DMS79 treated with DMSO at 0.1 percent for 48 hours (cell line): ENCODE measurements at places on chromosomes 16 and 17.

GRCh38 chr16:57593021-57593420 lies 35.4 kb upstream of the ADGRG1 start:
- DNase-seq, result no peak

DNA sequence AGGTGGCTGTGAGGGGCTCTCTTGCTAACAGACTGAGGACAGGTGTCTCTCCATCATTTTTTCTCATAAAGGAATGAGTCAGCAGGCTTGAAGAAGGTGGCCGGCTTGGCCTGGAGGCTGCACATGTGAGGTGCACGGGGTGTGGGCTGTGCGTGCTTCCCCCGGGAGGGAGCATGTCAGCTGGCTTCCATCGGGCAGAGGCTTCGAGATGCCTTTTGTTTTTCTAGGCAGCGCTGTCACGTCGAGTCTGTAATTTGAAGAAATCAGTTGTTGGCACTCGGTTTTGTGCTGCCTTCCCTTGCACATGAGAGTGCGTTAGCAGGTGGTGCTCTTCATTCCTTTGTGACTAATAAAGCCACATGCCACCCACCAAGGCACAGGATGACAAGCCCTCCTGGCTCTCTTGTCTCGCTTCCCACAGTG lies 89.7 kb downstream of the NPIPB11 start:
- DNase-seq, result peak; percentile 16

GRCh38 chr17:78723001-78723796 lies 58.9 kb downstream of the CYTH1 start:
- DNase-seq, result peak; percentile 21

DNA sequence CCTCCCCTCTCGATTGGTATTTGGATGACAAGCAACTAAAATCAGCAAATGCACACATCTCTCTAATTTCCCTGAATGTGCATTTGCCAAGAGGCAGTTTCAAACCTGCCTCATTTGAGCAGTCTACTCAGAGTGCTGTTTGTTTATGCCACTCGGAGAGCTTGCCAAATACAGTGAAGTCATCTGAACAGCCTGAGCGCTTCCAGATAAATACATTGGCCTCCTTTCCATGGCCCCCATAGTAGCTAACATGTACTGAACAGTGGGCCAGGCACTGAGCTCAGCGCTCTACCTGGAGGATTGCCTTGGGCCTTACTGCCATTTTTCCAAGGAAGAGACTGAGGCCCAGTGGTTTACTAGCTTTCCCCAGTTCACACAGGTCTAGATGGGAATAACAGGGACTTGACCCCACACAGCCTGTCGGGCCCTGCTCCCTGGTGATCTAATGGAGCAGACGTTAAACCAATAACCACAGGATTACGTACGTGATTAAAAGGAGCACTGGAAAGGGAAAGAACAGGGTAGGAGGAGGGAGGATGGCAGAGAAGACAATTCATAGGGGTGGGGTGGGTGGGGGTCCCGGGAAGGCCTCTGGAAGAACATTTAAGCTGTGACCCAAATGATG lies 18.7 kb upstream of the ANKRD40CL start:
- DNase-seq, result peak; percentile 41

- no peak for DNase-seq
Measured at GRCh38 chr17:73247726-73248125, 14.0 kb downstream of the CPSF4L start.

GRCh38 chr16:49799172-49799571 lies 56.7 kb downstream of the ZNF423 start:
- no peak for DNase-seq

DNA sequence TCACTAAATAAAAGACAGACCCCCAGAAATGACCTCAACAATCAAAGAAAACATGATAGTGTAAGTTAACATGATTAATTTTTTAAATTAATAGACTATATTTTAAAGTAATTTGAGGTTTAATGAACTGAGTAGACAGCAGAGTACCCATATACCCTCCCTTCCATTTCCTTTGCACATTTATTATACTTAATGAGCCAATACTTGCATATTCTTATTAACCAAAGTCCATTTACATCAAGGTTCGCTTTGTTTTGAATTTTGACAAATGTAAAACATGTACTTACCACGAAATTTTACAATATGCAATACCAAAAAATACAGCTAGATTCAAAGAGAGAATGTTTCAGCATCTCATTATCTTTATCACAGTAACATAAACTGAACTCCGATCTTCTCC lies 72.7 kb downstream of the KANSL1 start:
- no peak for DNase-seq

GRCh38 chr16:58636466-58636865 lies 6.8 kb upstream of the CNOT1 start:
- DNase-seq, result no peak

DNA sequence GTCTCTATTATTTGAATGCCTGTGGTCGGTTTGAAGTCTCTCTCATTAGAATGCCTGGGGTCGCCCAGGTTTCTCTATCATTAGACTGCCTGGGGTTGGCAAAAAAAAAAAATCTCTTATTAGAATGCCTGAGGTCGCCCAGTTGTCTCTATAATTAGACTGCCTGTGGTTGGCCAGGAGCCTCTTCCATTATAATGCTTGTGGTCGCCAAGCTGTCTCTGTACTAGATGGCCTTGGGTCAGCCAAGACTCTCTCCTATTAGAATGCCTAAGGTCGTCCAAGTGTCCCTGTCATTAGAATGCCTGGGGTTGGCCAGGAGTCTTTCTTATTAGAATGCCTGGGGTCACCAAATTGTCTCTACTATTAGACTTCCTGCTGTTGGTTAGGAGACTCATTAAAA lies 2228.4 kb downstream of the TP53TG3F start:
- DNase-seq, result no peak

GRCh38 chr17:67225316-67225715 lies 19.7 kb downstream of the HELZ start:
- no peak for DNase-seq

DNA sequence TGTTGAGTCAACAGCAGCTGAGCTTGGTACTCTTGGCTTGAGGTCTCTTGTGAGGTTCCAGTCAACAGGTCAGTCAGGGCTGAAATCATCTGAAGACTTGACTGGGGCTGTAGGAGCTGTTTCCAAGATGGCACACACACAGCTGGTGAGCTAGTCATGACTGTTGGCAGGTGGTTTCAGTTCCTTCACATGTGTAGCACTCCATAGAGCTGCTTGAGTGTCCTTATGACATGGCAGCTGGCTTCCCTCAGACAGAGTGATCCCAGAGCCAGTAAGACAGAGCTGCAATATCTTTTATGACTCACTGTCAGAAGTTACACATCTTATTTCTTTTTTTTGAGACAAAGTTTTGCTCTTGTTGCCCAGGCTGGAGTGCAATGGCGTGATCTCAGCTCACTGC lies 19.5 kb upstream of the GAS7 start:
- DNase-seq, result no peak
